ENCODE measurements at places on chromosomes 16 and 17.

GRCh38 chr17:20122254-20122879 lies 113.2 kb downstream of the SPECC1 start:
- no peak for DNase-seq

GRCh38 chr17:36837195-36837938 lies 99.9 kb upstream of the LHX1 start:
- no peak for DNase-seq

DNA sequence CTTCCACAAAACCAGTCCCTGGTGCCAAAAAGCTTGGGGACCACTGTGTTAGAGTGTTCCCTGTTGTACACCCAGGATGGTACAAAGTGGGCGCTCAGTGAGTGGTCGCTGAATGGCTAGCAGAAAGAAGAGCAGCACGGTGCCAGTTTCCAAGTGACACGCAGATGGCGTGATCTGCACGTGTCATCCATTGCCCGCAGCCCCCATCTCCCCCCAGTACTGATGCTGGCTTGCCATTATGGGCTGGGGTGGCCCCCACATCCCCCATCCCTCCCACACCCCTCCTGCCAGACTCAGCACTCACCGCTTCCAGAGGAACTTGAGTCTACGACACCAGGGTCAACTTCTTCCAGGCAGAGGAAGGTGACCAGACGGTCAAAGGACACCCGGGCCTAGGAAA lies 36.5 kb downstream of the ABCC6 start:
- no peak for DNase-seq

GRCh38 chr17:48995304-48995973 lies 1.7 kb upstream of the IGF2BP1 start:
- no peak for DNase-seq

DNA sequence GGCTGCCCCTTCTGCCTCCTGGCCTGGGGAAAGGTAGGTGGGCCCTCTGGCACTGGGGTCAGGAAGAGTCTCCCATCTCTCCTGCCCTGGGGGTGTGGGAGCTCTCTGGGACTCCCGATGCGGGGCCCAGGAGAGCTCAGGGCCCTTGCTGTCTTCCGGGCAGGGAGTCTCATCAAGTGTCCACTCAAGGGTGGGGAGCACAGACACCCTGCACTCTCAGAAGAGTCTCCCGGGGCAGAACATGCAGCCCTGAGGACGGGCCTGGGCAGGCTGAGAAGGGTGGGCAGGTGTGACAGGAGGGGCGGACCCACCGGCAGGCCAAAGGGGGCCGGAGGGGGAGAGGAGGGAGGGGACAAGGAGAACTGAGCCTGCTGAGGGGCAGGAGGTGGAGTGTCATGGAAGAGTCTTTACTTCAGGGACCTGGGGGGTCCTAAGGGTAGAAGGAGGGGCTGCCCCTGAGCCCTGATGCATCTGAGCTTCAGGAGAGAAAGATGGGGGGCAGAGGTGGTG lies 8.4 kb upstream of the PKMYT1 start:
- no peak for DNase-seq

- DNase-seq = no peak
Measured at GRCh38 chr16:11080999-11081630, 136.8 kb downstream of the CLEC16A start.

DNA sequence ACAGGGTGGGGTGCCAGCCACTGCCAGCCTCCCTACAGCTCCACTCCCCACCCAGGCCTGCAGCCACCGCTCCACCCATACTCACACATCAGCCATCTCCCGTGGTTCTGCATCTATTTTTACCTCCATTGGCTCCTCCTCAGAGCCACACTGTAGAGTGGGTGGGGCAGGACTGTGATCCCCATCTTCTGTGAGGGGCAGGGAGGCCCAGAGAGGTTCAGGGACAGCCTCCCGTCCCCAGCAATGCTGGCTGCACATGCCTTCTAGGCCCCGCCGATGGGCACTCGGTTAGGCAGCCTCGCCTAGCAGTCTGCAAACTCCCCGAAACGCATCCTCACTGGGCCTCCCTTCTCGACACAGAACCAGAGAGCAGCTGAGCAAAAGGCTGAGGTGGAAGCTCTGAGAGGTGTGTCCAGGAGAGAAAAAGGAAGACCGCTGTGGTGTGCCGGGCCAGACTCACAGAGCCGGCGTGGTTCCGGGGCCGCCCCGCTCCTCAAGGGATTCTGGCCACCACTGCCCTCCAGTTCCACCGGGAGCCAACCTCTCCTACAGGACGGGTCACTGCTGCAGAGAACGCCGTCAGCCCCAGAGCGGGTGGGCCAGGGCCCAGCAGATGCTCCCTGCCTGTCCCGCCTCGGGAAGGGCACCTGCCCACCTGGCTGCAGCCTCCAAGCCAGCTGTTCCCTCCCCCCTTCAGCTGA lies 71.9 kb downstream of the ABR start:
- DNase-seq = no peak

DNA sequence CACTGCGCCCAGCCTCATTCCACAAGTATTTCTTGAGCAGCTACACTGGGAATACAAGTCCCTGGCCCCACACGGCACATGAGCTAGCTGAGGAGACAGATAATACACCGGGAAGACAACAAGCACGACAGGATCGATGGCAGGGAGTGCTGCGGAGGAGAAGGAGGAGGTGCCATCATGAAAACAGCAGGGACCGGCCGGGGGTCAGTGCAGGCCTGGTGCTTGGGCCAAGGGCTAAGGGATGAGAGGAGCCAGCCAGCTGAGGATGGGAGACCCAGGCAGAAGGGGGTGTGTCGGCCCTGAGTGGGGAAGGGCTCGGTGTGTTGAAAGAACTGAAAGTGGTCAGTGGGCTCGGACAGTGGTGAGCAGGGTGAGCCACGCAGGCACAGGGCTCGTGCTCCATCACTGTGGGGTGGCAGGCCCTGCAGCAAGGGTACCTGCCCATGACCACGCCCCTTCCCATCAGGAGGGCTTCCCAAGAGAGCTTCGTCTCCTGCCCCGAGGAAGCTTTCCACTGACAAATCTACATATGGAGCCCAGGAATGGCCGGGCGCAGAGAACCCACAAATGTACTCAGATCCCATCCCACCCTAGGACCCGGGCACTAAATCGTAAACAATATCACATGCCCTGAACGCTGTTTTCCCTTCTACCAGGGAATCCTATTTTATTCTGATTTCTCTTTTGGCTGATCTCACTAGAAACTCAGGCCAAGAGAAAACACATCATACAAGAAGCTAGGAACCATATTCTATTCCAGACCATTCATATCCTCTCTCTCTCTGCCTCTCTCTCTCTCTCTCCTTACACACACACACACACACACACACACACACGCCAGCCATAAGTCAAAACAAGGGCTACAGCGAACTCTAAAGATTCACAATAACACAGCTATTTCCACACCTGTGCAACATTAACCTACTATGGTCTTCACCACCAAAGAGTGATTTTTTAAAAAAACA lies 50.7 kb upstream of the TNRC6C start:
- no peak for DNase-seq

- no peak for DNase-seq
Measured at GRCh38 chr16:81448154-81449131, 3.8 kb downstream of the CMIP start.

GRCh38 chr17:76384222-76384986 lies at the start of gene SPHK1:
TSS of gene SPHK1 (plus strand) at chr17:76384609. CDS start at chr17:76385645, 1,036 bp downstream.
- DNase-seq = no peak

- DNase-seq = peak; percentile 57
Measured at GRCh38 chr16:77833921-77834634, 45.7 kb downstream of the VAT1L start.

GRCh38 chr17:1789936-1790335 lies 28.1 kb downstream of the SERPINF1 start:
- DNase-seq = no peak

DNA sequence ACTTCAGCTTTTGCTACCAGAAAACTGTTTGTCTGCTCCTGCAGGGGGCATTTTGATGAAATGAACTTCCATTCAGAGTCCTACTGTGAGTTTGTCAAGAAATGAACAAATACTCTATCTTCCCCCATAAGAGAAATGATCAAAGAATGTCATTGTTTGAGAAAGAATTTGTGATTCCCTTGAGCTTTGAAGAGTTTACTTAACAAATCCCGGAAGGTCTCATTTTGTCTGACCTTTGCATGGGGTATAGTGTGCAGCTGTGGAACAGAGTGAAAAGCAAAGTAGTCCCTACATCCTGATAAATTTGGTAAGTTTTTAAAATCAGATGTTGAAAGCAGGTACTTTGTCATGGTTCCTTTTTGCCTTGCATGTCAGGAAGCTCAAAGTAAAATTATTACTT lies 178.0 kb downstream of the ABCC12 start:
- DNase-seq = no peak

DNA sequence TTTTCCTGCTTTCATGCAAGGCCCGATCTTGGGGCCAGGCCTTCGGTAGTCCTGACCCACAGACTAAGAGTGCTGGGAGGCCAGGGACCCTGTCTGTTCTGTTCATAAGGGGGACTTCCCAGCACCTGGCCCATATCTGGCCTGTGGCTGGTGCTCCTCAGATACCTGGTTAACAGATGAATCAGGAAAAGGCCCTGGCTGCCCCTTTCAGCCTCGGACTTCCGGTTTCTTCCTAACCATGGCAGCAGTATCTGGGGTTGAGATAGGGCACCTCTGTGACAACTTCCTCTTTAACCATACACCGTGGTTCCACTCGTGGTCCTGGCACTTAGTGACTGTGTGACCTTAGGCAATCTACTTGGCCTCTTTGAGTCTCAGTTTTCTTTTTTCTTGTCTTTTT lies 18.4 kb downstream of the PLCG2 start:
- DNase-seq = no peak

GRCh38 chr16:57089406-57089805 lies 3.0 kb upstream of the CPNE2 start:
- DNase-seq = no peak

DNA sequence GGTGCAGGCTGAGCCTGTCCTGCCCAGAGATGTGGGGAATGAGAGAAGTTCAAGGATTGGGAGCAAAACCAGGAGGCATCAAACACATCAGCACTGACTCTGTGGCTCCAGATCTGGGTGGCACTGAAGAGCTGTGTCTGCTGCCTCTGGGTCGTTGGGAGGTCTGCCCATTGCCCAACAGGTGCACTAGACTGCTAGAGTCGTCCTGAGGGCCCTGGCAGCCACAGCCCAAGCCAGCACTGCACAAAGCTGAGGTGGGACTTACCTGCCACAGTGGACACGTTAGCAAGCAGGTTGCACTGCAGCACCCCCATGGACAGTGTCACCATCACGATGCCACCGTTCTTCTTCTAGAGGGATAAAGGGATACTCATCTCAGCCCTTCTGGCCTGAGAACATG lies 3.3 kb downstream of the DPEP3 start:
- DNase-seq = no peak

GRCh38 chr17:82231562-82232321 lies 2.9 kb downstream of the SLC16A3 start:
- no peak for DNase-seq

- DNase-seq = no peak
Measured at GRCh38 chr17:35341411-35341992, 31.9 kb downstream of the SLFN11 start.

GRCh38 chr17:35568561-35568960 lies 7.9 kb upstream of the SLFN14 start:
- DNase-seq = no peak

DNA sequence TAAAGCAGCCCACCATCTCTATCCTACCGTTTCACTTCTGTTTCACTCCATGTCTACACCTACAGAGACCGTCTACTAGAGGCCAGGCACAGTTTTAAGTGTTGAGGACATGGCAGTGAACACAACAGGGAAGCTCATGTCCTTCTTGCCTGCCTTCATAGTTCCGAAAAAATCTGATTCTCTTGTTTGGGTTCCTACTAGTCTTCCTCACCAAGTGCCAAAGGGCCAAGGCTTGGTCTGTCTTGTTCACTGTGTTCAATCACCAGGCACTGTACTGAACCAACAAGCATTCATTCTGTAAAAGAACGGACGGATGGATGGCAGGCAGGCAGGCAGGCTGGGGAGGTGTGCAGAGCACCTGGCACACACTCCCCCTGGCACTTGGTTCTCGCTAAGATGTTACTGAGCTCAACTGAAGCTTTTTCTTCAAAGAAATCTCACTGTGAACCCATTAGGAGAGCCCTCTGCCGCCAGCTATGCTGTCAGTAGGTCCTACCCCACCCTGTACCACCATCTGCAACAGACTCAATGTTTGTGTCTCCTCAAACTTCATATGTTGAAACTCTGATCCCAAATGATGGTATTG lies 2.5 kb downstream of the DEXI start:
- no peak for DNase-seq

DNA sequence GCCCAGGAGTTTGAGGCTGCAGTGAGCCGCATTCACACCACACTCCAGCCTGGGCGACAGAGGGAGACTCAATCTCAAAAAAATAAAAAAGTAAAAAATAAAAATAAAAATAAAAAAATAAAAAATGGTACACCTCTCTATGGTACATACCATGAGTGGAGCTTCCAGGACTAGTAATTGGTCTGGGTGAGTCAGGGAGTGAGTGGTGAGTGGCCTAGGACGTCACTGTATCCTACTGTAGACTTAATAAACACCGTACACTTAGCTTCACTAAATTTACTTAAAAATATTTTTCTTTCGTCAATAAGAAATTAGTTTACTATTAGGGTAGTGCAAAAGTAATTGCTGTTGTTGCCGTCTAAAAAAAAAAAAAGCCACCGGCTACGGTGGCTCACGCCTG lies 9.0 kb downstream of the CDH5 start:
- DNase-seq = no peak

All from AG09309 (cell line).